Effector CD8-positive, alpha-beta T cell (primary cell): ENCODE measurements at places on chromosomes 4 and X.
A peak's percentile ranks its signal among the peaks of the same experiment; 100 is the strongest.

GRCh38 chr4:112348488-112349158, 51.5 kb downstream of the ALPK1 start:
- DNase-seq, result no peak

GRCh38 chr4:26727844-26728243, 132.8 kb upstream of the STIM2 start:
- DNase-seq, result no peak

GRCh38 chr4:124953061-124953460, 240.5 kb upstream of the ANKRD50 start:
- no peak for DNase-seq

- DNase-seq, result no peak
These were observed 214.2 kb upstream of the PCDH10 start for GRCh38 chr4:132934911-132935310.

GRCh38 chrX:145727476-145727875, 90.2 kb upstream of the SLITRK2 start:
- DNase-seq, result no peak

GRCh38 chr4:47863486-47863885, 25.6 kb upstream of the CORIN start:
- no peak for DNase-seq

- DNase-seq, result no peak
These were observed 6.8 kb downstream of the GABRA3 start for GRCh38 chrX:152444338-152444737.

GRCh38 chr4:107349266-107349665, 313.2 kb upstream of the DKK2 start:
- no peak for DNase-seq

DNA sequence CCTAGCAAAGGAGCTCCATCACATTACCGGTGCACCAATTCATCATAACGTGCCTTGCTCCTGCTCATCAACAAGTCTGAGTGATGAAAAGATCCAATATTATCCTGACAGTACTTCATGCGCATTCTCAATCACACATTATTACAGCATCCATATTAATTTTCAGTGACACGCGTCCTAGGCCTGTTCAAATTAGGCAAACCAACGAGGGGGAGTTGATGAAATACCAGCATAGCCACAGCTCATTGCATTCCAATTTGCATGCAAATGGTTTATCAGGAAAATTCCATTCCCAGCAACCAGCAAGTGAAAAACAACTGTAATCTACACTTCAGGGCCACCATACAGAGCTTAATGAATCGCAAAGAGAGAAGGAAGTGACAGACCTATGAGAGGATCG, 236.9 kb downstream of the DCLK2 start:
- DNase-seq, result no peak

- DNase-seq, result no peak
These were observed 19.9 kb downstream of the CC2D2A start for GRCh38 chr4:15489551-15489950.

- DNase-seq, result no peak
These were observed 62.9 kb upstream of the FRAS1 start for GRCh38 chr4:77994194-77994721.

GRCh38 chr4:140115140-140115539, 38.8 kb downstream of the MAML3 start:
- DNase-seq, result no peak

GRCh38 chrX:11558972-11559371, 106.7 kb downstream of the ARHGAP6 start:
- DNase-seq, result peak; percentile 11

DNA sequence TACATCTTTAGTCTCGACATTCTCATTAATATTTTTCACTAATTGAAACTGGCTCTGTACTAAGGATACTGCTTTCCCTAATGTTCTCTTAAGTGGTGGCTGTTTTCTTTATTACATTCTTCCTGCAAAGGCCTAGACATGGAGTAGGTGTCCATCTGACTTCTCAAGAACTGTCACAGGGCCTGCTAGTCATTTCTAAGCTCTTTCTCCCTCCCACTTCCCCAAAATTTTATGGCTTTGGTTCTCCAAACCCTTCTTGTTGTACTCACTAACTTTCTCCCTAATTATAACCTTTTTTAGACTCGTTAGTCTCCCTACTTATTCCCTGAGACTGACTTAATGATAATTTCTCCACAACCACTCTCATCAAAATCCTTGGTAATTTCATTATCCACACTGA, 133.3 kb downstream of the SPOCK3 start:
- DNase-seq, result no peak

- DNase-seq, result no peak
These were observed 15.3 kb downstream of the CPZ start for GRCh38 chr4:8607603-8608481.

- DNase-seq, result no peak
These were observed 40.3 kb downstream of the KLHL5 start for GRCh38 chr4:39102297-39102696.

DNA sequence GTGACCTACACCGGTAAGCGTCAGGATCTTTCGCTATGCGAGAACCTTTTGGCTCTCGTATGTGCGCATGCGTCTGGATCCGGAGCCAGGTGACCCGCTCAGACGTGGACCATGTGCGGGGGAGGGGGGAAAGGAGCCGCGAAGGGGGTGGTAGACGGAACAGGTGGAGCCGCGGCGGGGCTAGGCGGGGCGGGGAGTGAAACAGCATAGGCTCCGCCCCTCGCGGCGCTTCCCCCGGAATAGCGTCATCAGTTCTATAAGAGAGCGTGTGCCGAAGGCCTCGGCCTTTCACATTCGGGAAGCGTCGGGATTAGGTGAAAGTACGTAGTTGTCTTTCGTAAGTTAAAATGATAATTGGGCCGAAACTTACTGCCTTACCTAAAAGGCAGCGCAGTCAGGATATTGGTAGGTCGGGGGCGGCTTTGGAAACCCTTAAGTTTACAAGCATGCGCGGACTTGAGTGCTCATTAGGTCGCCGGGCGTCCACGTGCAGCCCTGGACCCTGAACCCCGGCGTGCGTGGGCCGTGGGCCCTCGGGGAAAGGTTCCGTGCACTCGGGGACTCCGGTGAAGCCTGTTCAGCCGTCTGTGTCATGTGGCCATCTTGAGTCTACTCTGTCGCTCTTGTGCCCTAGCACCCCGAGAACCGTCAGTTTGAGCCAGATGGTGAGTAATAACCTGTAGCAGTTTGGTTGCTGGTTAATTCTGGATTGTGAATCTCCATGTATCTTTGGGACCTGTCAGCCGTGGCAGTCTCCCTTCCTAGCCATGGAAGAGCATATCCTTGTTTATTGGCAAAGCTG, 74.1 kb downstream of the PRSS12 start:
- DNase-seq, result peak; percentile 96

DNA sequence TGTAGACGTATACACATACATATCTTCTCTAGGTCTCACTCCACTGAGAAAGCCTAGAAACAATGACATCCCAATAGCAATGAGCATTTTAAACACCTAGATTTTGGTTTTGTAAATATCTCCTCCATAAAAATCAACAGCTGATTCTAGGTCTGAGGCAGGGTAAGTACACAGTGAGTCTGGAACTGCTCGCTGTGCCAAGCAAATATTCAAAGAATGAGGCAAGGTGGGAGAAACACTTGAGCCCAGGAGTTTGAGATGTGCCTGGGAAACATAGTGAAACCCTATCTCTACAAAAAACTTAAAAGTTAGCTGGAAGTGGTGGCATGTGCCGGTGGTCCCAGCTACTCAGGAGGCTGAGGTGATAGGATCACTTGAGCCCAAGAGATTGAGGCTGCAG, 22.2 kb downstream of the ABCG2 start:
- no peak for DNase-seq

DNA sequence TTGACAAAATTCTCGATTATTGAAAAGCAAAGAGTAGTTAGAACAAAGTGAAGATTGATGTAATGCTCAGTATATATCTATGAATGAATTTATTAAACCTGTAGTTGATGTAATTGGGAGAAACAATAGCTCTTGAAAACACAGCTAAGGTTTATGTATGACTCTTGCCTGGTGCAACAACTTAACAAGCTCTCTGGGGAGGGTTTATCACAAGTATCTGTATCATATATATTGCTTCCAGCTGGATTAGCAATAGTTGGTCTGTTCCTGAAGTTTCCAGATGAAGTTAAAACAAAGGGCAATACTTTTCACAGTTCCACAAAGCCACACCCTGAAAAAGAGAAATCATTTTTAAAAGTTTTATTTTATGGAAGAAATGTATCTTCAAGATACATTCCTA, 91.4 kb downstream of the ARSJ start:
- DNase-seq, result no peak

- no peak for DNase-seq
These were observed 973 bp downstream of the STK32B start for GRCh38 chr4:5052204-5052702.

- DNase-seq, result no peak
These were observed 6.4 kb upstream of the IL13RA2 start for GRCh38 chrX:115023811-115024210.

DNA sequence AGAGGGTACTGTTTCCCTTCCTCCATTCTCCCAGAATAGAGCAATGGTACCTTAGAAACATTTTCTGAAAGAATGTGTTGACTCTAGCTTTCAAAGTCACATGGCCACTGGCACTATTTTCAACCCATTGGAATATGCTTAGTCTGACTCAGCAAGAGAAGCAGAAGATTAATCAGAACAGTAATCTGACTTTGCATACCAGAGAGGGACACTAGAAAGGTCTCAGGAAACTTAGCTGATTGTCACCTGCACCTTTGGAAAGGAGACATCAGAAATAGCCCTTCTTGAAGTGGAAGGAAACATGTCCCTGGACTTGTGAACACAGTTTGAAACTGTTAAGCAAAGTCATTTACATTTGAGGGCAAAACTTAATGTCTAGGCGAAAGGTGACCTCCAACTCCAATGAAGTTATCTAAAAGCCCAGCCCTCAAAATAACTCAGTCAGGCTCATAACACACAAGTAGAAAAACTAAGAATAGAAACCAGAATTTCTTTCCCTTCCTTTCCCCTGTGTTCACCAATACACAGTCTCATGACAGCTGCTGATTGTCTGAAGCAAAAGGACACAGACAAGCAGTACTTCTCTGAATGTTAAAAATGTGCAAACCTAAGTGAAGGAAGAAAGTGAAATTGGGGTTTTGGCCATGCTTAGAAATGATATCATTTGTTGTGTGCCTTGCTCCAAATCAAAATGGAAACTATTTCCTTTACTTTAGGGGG, 270.8 kb downstream of the GRIA3 start:
- DNase-seq, result no peak

DNA sequence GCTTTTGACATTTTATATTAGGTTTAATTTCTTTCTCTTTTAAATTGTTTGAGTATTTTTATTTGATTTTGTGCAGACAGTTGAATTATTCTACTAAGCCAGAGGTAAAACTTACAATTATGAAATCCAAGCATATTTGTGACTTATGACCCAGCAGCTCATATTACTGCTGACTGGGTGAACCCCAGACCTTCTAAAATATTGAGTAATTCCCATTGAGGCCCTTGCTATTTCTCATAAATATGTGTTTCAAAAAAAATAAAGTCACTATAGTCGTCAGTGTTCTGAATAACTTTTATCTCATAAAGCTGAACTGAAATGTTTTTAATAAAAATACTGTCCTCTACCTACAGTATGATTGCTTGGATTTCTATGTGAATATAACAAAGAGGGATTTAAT, 303.1 kb downstream of the IQCM start:
- DNase-seq, result no peak

DNA sequence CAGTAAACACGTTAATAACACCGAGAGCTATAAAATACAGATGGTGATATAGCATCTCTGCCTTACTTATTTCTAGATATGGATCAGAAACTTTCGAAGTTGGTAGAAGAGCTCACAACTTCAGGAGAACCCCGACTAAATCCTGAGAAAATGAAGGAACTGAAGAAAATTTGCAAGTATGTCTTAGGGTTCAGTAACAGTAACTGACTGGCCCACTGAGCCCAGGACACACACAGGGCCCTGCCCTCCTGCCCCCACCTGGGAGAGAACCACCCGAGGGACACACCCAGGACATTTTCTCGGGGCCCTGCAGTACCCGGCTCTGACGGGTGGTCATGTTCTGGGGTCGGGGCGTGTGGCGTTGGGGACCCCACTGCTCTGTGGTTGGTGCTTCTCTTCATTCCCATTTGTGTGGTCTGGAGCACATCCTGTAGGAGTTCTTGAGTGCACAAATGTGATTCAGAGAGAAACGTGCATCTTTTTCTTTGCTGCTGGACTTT, 1.1 kb downstream of the UVSSA start:
- no peak for DNase-seq

- no peak for DNase-seq
These were observed 203.1 kb downstream of the EPHA5 start for GRCh38 chr4:65467068-65467680.

GRCh38 chrX:86103061-86103460, 45.2 kb upstream of the DACH2 start:
- DNase-seq, result no peak

DNA sequence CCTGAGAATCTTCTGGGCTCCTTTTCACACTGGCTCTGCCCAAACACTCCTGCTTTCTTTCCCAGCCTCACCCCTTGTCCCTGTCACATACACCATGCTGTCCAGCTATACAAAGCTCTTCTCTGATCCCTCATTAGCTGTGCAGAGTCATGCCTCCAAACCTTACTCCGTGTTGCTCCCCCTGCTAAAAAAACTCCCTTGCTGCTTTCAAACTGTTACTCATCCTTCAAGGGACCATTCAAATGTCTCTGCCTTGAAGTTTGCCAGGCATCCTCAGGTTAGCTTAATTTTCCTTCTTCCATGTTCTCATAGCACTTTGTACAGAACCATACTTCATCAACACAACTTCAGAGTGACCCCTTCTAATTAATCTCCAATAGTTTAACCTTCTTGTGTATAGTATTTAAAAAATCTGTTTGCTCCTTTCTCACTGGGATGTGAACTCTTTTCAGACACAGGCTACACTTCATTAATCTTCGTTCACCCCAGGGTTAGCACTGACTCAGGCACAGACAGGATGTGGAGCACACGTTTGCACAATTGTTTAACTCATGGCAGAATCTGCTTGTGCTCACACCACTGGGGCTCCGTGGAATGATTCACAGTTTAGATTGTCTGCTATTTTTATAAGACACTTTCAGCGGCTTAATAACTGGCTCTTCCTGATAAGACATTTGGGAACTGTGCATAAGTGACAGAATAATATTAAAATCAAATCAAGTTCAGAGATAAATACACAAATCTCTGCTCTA, 21.4 kb upstream of the SEL1L3 start:
- no peak for DNase-seq

GRCh38 chr4:76666944-76667532, 230.9 kb downstream of the SOWAHB start:
- no peak for DNase-seq
